ENCODE measurements at places on chromosomes 3 and 15.

DNA sequence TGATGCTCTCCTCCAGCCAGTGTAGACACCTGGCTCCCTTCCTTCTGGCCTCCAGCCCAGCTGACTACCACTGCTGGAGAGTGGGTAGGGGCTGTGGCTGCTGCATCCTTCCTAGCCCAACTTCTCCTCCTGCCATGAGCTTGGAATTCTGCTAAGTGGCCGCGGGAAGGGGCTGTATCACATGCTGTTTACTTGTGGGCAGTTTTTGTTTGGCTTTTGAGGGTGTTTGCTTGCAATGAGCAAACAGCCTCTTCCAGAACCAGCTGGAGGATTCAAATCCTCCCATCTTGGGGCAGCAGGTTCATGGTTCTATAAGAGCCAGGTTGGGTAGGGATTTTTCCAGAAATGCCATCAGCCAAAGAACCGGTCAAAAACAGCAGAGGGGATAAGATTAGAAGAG lies 9.0 kb downstream of the GASK1A start:
- no peak for DNase-seq

- no peak for DNase-seq
These were observed 257.4 kb upstream of the CBLB start for GRCh38 chr3:106126067-106126845.

GRCh38 chr15:93372865-93373223 lies 283.8 kb upstream of the RGMA start:
- no peak for DNase-seq

- no peak for DNase-seq
These were observed 111.3 kb downstream of the CD47 start for GRCh38 chr3:107979538-107979937.

GRCh38 chr15:59174151-59174834 lies 32.4 kb upstream of the LDHAL6B start:
- no peak for DNase-seq

DNA sequence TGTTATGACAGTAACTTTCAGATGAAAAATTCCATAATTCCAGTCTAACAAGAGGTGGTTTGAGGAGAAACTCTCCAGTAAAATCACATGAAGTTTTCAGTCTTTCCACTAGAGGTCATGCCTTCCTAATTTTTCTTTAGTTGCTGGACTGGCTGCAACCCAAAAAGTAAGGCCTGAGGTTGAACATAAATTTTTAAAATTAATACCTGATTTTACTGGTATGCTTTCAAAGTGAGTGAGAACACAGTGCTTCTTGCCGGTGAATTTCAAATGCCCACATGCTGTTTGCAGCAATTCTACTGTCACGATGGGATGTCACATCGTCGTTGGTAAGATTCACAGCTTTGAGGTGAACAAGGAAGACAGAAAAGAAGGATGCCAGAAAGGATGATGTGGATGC lies 89.0 kb upstream of the FGF12 start:
- peak; percentile 13 for DNase-seq

GRCh38 chr3:11159421-11159904 lies 5.2 kb downstream of the HRH1 start:
- DNase-seq = peak; percentile 81

DNA sequence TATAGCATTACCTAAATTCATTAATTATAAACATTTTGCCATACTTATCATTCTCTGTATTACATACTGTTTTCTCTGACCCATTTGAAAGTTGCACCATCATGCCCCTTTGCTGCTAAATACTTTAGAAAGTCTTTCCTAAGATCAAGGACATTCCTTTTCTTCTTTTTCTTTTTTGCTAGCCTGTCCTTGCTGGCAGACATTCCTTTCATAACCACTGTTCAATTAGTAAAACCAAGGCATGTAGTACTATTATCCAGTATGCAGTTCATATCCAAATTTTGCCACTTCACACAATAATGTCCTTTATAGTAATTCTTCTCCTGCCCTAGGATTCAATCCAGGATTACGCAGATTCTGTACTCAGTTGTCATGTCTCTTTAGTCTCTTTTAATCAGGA lies 321.0 kb upstream of the C2CD4B start:
- DNase-seq = no peak

DNA sequence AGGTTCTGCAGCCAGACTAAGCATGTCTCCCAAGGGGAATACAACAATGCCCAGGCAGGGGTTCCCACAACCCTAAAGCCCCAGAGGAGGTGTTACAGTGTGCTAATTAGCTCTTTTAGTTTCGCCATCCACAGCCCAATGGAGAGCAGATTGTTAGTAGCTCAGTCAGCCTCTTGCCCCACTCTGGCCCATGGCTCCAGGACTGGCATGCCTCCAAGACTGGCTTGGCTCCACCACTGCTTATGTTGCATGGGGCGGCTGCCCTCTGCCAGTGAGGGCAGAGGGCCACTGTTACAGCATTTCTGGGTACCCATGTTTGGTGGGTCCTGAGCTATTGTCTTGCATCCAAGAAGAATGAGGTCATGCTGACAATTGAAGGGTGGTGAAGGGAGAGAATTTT lies 231.1 kb upstream of the MDFIC2 start:
- DNase-seq = no peak

DNA sequence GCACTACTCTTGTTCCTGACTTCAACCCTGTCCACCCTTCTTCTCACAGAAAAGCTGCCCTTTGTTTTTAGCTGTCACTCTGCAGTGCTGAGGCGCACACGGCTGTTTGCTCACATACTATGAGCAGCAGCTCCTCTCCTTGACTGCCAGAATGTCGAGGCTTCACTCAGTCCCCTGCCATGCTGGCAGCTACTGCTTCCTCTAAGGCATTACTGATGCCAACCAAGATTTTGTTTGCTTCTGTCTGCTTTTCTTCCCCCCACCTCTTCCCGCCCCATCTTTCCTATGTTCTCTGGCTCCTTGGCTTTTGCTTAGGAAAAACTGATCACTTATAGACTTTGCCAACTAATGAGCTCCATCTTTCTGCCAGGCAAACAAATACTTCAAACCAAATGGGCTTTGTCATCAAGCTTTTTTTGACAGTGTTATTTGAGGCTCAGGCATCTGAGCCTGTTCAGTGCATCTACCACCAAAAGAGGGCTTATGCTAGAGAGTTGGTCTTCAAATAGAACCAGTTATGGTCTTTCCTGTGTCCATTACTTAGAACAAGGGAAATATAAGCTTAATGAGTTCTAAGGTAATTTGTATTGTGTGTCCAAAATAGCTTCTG lies 81.0 kb downstream of the FBXL2 start:
- no peak for DNase-seq

DNA sequence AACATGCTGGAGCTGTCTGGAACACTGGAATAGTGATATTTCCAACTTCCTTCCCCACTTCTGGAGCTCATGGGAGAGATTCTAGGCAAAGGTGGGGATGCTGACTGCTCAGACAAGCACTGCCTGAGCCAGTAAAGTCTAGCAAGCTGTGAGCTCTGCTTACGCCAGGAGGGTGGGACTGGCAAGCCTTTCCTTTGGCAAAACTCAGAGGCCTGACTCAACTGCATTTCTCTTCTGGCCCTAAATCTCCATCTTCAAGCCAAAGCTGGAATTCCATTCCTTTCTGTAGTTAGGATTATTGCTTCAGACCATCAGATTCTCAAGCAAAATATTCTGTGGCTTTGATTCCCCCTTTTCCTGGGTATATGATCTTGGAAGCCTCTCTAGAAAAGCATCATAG lies 20.3 kb upstream of the EPB42 start:
- DNase-seq = no peak

- no peak for DNase-seq
These were observed 414.5 kb upstream of the MDFIC2 start for GRCh38 chr3:70726961-70727360.

DNA sequence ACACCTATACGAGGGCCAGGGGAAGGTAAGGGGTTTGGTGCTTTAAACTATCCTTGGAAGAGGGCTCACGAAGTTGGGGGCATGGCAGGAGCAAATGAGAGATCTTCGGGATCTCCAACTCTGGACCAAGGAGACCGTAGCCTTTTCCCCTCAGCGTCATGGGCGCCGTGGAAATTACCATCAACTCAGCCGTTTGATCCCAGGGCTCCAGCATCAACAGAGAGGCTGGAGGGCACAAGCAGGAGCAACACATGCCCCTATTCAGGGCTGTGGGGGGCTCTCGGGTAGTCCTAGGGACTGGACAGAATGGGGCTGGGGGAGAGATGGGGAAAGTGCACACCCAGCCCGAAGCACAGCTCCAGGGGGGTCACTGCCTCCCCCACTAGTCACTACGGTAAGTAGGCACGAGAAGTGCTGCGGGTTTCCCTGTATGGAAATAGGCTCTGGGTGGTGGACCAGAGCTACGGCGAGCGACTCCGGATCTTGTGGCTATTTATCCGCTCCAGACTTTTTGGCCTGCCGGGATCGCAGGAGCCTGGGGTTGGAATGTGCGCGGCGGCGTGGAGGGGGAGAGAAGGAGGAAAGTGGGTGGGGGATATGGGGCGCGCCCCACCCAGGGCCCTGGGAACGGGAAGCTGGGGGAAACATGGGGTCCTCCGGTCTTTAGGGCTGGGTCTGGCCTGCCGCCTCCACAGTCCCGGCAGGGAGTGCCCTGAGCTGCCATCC lies 539 bp upstream of the LAMB2 start:
- peak; percentile 51 for DNase-seq

GRCh38 chr3:6697285-6697684 lies 163.6 kb upstream of the GRM7 start:
- DNase-seq = no peak

DNA sequence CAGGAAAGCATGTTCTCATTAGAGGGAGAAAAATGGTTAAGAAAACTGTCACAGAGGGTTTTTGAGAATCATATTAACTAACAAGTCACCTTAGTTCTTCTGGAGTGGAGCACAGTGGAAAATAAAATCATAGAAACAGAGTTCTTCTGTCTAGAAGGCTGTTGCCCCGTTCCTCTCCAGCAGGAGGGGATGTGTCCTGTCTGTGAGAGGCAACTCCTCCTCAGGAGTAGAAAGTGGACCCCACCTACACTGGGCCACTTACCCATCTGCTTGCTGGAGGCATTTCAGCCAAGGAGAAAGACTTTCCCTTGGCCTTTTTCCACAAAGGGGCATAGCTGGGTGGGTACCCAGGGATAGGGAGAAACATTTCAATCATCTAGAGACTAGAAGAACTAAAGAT lies 106.6 kb downstream of the SSR3 start:
- DNase-seq = no peak

DNA sequence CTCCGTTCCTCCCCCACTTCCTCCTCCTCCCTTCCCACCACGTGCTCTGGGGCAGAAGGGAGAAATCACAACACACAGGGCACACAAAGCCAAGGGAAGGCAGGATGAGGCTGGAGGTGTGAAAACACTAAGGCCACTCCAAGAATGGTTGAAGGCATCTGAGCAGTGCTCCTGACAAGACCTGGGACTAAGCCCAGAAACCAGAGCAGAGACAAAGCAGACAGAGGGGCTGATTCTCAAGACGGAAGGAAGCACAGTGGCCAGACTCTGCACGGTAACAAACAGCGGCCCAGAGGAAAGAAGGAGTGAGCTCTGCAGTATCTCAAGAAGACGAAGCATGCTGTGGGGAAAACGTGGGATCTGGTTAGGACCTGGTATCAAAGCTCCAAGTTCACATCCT lies 78.1 kb downstream of the ADCY5 start:
- DNase-seq = no peak

DNA sequence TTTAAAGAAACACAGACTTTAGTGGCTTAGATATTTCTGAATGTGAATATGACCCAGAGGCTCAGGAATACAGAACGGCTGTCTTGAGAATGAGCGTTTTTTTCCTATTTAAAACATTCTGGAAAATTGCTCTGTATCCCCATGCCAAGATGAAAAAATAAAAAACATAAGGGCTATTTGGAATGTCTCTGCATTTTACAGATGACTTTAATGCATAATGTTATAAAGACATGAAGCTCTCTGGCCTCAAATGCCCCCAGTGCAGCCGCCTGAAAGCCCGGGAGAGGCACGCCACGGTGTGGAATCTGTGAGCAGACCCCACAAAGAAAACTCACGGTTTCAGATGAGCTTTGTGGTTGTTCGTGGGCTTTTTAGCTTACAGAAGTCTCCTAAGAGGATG lies 322.5 kb upstream of the ICE2 start:
- no peak for DNase-seq

- DNase-seq = no peak
These were observed 8.5 kb downstream of the CHRD start for GRCh38 chr3:184388164-184388935.

DNA sequence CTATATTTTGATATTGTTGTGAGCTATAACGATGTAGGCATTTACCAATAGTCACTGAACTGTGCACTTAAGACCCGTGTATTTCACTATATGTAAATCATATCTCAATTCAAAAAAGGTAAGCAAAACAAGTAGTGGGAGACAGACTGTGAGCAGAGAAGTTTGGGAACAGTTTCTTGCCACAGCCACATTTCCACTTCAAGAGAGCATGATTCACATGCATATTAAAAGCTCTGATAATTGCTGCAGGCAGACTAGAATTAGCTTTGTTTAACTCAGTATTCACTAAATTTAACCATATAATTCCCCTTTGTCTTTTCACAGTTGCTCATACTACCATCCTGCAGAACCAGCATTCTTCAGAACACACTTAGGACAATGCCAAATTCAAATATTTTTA lies 168.4 kb upstream of the ZNF385D start:
- DNase-seq = no peak
